ENCODE measurements at places on chromosomes 12 and 14.
A peak's percentile ranks its signal among the peaks of the same experiment; 100 is the strongest.

DNA sequence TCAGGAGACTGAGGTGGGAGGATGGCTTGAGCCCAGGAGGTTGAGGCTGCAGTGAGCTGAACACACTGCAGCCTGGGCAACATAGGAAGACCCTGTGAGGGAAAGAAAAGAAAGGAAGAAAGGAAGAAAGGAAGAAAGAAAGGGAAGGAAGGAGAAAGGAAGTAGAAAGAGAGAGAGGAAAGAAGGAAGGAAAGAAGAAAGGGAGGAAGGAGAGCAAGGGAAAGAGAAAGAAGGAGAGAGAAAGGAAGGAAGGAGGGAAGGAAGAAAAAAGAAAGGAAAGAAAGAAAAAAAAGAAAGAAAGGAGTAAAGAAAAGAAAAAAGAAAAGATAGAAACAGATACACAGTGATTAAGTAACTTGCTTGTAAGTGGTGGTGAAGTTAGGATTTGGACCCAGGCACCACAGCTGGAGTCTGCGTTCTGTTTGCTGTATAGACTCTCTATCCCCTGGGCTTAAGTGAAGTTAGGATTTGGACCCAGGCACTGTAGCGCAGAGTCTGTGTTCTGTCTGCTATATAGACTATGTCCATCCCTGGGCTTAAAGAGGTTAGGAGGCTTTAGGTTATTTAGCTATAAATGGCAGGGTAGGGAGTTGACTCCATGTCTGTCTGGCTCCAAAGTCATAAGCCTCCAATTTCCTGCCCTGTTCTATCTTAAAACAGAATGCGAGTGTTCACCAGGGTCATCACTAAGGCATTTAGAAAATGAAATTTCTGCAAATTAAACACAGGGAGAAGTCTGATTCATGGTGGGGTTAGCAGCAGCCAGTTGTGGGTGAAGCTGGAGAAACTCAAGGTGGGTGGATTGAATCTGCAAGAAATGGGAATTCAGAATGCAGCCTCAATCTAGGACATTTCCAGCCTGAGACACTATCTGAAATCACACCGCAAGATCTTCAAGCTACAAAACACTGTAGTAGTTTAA lies 13.3 kb upstream of the C12orf75 start:
- no peak for DNase-seq

- DNase-seq: peak; percentile 8
These were observed 14.8 kb upstream of the PAX9 start for GRCh38 chr14:36646664-36647416.

- no peak for DNase-seq
These were observed 35.9 kb downstream of the ACADS start for GRCh38 chr12:120761519-120761934.

DNA sequence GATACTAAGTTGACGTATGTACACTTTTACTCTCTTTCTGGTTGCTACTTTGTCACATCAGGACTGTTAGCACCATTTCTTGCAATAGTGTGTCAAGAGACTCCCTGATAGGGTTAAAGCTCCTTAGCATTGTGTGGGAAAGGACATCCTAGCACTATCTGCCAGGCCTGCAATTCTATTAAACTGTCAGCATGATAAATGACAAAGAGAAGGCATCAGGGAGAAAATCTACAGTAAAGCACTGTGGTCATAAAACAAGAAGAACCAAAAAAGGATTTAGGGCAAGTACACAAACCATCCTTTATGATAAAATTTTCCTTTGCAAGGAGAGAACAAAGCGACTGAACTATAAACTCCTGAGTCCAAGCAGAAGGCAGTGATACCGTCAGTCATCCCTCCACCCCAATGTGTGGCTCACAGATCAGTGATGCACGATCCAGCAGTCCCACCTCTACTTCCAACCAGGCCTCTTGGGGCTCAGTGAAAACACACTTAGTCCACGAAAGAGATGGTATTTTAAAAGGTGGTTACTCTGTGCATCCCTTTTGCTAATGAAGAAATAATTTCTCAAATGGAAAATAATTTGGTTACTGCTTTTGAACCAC lies 31.4 kb upstream of the SLC35F4 start:
- no peak for DNase-seq

GRCh38 chr12:128267131-128267622 lies at the start of gene TMEM132C:
Gene TMEM132C, plus strand, starts transcription at chr12:128267170. Its CDS starts 233 bp downstream, at chr12:128267403.
- DNase-seq: no peak

GRCh38 chr14:105063056-105063455 lies 2.2 kb downstream of the GPR132 start:
- no peak for DNase-seq

DNA sequence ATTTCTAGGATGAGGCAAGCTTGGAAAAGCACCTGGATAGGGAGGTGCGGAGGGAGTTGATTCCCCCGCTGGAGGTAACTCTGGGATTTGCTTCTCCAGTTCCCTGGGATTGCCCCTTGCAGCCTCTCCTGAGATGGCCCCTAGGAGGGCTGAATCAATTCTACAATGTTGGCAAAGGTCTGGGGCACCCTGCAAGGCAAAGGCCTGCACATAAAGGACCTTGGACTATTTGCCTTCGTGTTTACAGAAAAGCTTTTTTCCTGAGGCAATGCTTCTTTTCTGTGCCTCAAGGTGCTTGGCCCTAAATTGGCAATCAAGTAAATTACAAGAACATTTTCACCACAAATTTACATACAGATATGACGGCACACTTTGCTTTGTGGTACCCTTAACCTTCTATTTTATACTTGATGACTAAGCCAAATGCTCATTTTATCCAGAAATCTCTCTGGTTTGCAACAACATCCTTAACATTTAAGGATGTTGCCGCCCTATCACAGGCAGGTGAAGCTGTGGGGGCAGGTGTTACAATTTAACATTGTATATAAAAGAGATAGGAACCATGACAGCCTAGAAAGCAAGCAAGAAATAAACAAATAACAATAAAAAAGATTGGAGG lies 40.3 kb downstream of the TIMELESS start:
- no peak for DNase-seq

GRCh38 chr14:75907756-75908359 lies 73.9 kb downstream of the TGFB3 start:
- no peak for DNase-seq

- DNase-seq: no peak
These were observed 265.5 kb downstream of the ZFP36L1 start for GRCh38 chr14:68527329-68527851.

GRCh38 chr12:92478692-92479091 lies 224.1 kb upstream of the PLEKHG7 start:
- DNase-seq: no peak

DNA sequence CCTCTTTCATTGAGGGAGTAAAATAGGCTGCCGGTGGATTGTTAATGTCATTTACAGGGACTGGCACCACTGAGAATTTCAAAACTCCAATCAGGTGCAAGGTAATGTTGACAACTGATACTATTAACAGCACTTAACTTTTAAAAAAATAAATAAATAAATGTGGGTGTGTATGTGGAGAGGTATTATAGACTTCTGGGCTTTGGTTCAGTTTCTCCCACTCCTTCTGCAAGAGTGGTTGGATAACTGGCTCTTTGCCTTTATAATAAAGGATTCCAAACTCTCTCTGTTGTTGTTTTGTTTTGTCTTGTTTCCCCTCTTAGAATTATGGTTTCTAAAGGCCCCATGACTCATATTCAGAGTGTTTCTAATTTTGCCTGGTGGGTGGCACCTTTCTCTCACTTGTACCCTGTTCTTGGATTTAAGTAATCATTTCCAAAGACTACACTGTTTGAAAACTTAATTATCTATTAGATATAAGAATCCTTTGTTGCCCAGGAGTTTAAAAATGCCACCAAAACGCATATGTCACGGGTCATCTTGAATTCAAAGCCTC lies 151.6 kb upstream of the ARID2 start:
- DNase-seq: no peak

Data from activated CD4-positive, alpha-beta T cell treated with anti-CD3 and anti-CD28 coated beads for 48 hours (primary cell).